ENCODE measurements at places on chromosomes 16 and 17.

- DNase-seq = no peak
Measured at GRCh38 chr16:28105954-28106353, 42.4 kb upstream of the GSG1L start.

DNA sequence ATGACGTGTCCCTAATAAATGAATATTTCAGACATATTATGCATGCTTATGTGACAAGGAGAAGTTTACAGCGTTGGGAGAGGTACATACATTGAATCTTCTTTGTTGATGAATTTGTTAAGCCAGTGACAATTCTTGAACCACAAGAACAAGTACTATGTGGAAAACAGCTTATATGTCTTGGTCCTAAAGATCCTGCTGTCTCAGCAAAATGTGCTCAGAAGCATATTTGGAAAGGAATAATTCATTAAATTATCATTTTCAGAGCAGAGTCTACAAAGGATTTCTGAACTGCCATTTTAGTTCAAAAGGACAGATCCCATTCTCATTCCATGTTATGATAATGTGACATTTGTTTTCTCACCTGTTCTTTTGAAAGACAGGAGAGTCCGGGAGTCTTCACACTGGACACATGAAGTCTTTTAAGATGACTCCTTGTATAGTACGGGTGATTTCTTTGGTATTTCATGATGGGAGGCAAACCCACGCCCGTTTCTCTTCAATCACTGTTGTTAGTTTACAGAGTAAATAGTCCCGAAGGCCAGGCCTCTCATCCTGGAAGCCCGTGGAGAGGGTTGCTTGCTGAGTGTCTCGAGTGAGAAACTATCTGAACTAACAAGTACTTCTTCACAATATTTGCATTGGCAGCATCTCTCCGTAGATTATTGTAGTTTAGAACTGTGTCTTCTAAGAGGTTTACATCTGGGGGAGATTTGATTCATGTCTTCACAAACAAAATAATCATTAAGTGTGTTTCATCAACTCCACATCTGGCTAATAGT is 26.7 kb downstream of the VPS35L start:
- no peak for DNase-seq

- DNase-seq = peak; percentile 69
Measured at GRCh38 chr16:85750146-85750826, 610 bp downstream of the C16orf74 start.

GRCh38 chr16:50818380-50818779 is 76.5 kb downstream of the CYLD start:
- no peak for DNase-seq

DNA sequence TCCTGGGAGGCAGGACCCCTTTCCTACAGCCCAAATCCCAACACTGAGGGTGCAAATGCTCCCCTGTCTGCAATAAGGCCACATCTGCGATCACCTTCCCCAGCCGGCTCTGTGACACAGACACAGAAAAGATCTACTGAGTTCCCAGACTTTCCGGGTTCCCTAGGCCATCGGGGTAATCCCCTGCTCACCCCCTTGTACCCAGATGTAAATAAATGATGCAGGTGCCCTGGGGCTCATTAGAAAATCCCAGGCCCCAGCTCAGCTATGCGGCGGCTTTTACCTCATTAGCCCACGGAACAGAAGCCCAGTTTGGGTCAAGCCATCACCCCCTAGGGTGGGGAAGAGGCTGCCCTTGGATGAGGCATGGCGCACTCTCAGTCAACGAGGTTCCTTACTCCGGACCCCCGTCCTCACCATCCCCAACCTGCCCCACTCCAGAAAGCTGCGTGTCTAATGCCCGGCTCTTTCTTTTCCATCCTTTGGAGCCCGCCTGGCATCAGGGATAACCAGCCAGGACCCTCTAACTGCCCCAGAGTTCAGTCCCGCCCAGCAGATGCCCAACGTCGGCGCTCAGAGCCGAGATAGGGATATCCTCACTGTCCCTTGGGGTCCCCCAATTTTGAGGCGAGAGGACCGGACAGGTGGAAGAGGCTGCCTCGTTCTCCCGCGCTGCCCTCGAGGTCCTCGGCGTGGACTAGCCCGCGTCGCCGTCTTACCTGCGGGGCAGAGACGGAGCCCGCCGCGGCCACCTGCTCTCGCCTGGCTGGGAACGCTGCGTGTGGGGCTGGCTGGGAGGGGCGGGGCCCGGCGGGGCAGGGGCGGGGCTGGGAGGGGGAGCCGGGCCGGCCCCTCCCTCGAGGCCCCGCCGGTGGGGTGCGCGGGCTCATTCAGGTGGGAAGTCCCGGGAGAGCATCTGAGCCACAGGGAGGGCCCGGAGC is at the start of gene ZNF385C:
TSS of gene ZNF385C (minus strand) at position 783 of the 941 bp plus-strand sequence. CDS start 35,417 bp downstream, outside the sequence.
- no peak for DNase-seq

GRCh38 chr16:52149003-52149402 is 397.9 kb downstream of the TOX3 start:
- DNase-seq = no peak

- no peak for DNase-seq
Measured at GRCh38 chr16:56119133-56119532, 72.2 kb upstream of the GNAO1 start.

- peak; percentile 67 for DNase-seq
Measured at GRCh38 chr17:34579979-34580684, 750 bp downstream of the TMEM132E start.

GRCh38 chr17:28597606-28598383 is 1.0 kb downstream of the SPAG5 start:
- DNase-seq = no peak

DNA sequence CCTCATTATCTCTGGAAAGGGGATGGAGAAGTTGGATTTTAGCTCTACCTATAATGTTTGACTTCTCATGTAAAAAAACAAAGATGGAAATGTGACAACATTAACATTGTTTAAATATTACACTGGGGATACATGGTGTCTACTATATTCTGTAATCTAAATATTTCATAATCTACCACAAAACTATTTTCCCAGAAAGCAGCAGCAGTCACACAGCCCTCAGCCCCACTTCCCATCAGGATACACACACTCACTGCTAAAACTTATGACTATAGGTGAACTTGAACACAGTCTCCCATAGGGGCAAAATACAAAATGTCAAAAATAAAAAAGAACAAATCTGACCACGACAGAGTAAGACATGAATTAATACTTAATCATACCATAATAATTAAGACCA is 95.7 kb downstream of the KANSL1 start:
- no peak for DNase-seq

GRCh38 chr17:46166692-46167249 is 26.5 kb downstream of the KANSL1 start:
- DNase-seq = no peak

DNA sequence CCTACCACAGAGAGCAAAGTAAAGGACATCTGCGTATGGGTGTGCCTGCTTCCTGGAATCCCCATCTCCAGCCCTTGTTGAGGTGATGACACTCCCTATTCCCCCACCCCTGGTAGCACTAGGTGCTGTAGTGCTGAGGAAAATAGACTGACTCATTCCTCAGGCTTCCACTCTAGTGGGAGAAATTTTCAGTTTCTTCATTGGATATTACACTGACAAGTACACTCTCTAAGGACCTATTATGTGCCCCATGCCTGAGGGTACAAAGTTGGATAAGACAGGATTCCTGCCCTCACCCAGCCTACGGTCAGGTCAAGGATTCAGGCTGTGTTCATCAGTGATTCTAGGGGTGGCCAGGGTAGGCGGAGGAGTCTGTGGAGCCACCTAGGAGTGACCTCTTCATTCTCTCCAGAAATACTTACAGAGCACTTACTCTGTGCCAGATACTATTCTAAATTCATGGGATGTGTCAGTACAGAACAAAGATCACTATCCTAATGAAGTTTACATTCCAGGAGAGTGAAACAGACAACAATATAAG is 4.5 kb upstream of the ZC3H7A start:
- DNase-seq = no peak

GRCh38 chr17:73759734-73760438 is 115.6 kb upstream of the SDK2 start:
- no peak for DNase-seq

- DNase-seq = no peak
Measured at GRCh38 chr17:27544350-27545131, 86.4 kb upstream of the LGALS9 start.

GRCh38 chr17:9907883-9908648 is 3.0 kb upstream of the RCVRN start:
- DNase-seq = no peak

- no peak for DNase-seq
Measured at GRCh38 chr16:59758848-59759247, 1024.7 kb upstream of the GOT2 start.

GRCh38 chr17:29162082-29162908 is 17.9 kb downstream of the MYO18A start:
- no peak for DNase-seq

DNA sequence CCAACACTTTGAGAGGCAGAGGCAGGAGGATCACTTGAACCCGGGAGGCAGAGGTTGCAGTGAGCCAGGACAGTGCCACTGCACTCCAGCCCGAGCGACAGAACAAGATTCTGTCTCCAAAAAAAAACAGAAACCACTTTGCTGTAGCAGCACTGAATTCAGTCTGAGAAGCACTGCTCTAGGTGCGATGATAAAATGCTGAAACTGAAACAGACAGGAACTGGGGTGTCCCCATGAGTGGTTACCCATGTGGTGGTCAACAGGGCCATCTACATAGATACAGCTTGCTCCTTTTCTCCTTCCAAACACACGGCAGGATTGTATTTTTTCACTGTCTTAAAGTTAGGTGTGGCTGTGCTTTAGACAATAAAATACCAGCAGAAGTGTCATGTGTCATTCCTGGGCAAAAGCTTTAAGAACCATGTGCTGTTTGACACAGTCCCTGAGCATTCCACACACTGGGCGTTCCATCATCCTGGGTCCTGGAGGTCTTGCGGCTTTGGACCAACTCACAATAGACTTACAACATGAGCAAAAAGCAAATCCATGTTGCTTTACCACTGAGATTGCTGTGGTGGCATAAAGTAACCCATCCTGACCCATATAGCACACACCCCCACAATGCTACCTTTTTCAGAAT is 11.5 kb downstream of the GAS7 start:
- DNase-seq = no peak

- no peak for DNase-seq
Measured at GRCh38 chr16:13041646-13042290, 140.4 kb downstream of the SHISA9 start.

DNA sequence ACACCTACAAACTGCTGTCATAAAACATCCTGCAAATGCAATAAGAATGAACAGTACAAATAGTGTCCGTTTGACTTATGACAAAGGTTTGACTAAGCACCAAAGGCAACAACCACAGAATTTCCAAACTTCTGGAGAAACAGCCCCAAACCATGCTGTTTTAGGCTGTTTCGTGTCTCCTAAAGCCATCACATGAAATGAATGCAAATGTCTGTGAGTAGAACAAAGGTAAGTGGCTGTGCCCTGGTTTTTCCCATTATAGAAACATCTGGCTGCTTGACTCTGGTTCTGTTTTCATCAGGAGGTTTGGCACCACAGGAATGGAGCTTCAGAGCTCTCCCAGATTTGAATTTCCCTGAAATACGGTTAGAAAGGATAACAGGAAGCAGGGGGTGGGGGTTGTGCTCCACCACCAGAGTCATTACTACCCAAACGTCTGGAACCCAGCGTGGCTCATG is 4.6 kb upstream of the EMP2 start:
- DNase-seq = no peak

Measured in H1 (cell line).